ENCODE measurements at places on chromosomes 3 and 15. TPM values are rescaled to one million over a fixed set of nuclear protein-coding genes. Genes with fewer than 3 reads are reported as not detected.

The TEX9 gene
- polyA plus RNA-seq, result 11.9 TPM

The TRAT1 gene
- polyA plus RNA-seq, result 0.16 TPM

The GASK1A gene
- polyA plus RNA-seq, result 2.3 TPM

The RBM15B gene
- polyA plus RNA-seq, result 8.0 TPM

The EPB42 gene
- polyA plus RNA-seq, result not detected
